Activated CD4-positive, alpha-beta T cell treated with anti-CD3 and anti-CD28 coated beads, Interleukin-2, amount 50 U/mL, for 48 hours (primary cell): ENCODE measurements at places on chromosomes 2 and 18.

- no peak for DNase-seq
Observed at GRCh38 chr2:42106257-42106816, 58.5 kb downstream of the PKDCC start.

DNA sequence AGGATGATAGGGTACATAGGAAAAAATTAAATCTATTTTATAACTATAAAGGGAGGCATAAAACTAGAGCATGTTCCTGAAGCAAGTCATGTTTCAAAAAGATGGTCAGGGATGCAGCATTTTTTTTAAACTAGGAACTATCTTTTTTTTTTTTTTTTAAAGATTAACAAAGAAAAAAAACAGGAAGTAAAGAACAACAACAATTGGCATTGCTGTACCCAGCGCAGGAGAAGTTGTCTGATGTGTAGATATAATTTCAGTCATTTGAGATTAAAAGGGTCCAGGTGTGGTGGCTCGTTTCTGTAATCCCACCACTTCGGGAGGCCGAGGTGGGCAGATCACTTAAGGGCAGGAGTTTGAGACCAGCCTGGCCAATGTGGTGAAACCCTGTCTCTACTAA, 41.5 kb downstream of the PMAIP1 start:
- DNase-seq, result no peak

DNA sequence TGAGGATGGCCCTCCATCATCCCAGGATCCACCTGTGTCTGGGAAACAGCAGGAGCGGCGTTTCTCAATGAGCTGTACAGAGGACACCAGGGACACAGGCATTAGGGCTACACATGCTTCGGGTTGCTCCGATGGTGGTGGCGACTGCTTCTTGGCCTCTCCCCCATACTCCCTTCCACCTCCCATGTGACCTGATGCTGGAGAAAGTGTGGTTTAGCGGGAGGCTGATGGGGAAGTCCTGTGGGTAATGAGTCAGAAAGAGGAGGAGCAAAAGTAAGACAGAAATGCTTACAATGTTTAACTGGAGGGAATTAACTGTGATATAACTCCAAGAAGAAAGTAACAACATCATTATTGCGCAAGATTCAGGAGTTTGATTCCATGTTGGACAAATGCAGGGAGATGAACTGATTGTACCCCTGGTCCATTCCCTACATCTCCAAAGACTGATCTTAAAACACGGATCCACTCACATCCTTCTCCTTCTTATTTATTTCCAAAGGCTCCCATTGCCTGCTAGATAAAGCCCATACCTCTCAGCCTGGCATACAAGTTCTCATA, 186.6 kb downstream of the NRP2 start:
- peak; percentile 18 for DNase-seq

- no peak for DNase-seq
Observed at GRCh38 chr2:18445433-18446320, 114.8 kb downstream of the RDH14 start.

DNA sequence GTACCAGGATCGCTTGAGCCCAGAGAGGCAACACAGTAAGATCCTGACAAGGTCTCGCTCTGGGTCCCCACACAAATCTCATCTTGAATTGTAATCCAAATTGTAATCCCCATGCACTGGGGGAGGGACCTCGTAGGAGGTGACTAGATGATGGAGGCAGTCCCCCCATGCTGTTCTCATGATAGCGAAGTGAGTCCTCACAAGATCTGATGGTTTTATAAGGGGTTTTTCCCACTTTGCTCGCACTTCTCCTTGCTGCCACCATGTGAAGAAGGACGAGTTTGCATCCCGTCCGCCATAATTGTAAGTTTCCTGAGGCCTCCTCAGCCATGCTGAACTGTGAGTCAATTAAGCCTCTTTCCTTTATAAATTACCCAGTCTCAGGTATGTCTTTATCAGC, 46.0 kb upstream of the SERTAD2 start:
- peak; percentile 32 for DNase-seq

DNA sequence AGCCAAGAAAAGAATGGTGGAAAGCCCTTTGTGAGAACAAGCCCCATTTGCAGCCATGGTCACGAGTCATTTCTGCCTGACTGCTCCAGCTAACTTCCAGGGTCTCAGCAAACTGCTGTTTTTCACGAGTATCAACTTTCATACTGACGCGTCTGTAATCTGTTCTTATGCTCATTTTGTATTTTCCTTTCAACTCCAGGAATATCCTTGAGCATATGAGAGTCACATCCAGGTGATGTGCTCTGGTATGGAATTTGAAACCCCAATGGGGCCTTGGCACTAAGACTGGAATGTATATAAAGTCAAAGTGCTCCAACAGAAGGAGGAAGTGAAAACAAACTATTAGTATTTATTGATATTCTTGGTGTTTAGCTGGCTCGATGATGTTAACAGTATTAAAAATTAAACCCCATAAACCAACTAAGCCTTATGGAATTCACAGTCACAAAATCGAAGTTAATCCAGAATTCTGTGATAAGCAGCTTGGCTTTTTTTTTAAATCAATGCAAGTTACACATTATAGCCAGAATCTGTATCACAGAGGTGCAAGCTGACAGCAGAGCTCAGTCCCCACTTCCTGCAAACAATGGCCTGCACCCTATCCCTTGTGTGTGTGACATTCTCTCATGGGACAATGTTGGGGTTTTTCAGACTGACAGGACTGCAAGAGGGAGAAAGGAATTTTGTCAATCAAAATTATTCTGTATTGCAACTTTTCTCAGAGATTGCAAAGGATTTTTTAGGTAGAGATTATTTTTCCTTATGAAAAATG, 26.1 kb downstream of the SLC14A1 start:
- DNase-seq, result no peak

DNA sequence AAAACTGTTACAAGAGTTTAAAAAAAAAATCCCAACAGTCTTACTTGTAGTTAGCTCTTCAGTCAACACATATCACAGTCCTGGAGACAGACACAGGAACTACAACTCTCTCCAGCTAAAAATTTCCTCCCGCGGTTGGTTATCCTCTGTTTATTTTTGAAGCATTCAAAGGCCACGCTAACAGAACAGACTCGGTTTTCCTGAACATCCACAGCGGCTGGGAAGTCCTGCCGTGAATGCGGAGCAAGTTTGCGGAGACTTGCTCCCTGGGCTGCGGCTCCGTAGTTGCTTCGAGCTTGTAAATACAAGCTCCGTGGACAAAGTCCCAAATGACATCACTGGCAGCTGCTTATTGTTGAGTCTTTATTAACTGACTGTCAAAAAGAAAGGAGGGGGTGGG, at the start of gene NCKAP5:
NCKAP5 (minus strand) TSS at position 292 of the 400 bp plus-strand sequence. CDS start 50,937 bp downstream, outside the sequence.
- DNase-seq, result no peak

DNA sequence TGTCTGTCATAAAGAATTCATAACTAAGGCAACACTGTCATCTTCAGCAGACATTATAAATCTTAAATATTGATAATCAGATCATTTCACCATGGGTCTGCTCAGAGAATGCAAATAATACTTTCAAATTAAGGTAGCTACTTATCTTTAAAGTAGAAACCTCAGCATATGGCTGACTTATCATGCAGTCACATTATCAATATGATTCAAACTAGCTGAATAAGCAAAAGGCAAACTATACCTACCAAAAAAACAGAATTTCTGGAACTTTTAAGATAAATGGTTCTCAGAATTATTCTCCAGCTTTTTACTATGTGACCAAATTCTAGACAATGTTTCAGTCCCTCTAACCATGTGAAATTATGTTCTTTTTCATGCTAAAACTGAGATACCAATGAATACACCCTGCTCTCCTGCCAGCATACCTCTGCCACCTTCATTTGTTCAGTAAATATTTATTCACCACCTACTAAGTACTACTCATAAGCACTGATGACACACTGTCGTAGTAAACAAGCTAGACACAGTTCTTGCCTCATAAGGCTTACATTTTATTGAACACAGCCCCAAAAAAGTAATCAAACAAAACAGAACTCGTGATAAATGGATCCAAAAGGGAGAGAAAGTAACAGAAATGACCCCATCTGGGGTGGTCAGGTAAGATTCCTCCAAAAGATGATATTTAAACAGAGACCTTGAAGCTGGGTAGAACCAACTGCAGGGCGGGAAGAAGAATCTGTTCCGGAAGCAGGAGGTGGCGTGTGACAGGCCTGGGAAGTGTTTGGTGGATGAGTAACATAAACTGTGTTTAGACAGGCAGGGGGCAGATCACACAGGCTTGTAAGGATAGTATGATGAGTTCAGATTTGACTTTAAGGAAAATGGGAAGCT, 17.7 kb downstream of the SPIRE1 start:
- DNase-seq, result no peak
